WTC11 (cell line): ENCODE measurements at places on chromosomes 13 and 19. TPM values are rescaled to one million over a fixed set of nuclear protein-coding genes. Genes with fewer than 3 reads are reported as not detected.

DNA sequence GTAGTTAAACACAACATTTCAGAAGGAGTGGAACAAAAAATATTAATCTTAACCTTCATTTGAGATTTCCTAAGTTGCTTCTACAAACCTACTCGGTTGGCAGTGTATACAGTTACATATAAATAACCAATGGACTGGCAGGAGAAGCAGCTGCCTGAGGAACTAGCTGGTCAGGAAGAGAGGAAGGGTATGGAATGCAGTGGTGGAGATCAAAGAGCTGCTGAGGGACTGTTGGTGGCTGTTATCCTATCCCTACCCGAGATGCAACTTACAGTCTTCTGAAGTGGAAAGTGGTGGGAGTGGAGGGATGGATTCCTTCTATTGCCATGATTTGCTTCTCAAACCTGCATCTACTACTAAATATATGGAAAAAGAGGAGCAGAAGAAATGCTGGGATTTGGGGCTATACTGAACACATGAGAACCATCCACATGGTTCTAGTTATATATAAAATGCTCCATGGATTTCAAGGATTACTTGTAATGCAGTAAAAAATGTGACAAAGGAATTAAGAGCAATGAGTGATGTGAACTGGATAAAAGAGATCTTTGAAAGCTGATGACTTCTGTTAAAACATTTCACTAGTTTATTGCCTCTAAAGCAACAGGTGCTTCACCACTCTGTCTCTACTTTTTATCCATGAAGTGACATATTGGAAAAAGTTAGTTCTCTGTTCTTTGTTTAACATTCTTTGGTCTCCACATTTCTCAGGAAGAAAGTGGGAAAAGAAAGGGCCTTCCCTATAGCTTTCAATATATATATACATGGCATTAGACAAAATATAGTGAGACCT lies 29.9 kb downstream of the MICU2 start:
- no peak overlapping the region for H3K4me3 ChIP-seq
- no peaks in the 10 kb centered on the region for H3K27me3 ChIP-seq
- peaks cover 27% of the 10 kb centered on the region for H3K4me1 ChIP-seq
- no peak for DNase-seq

The BRME1 gene
- total RNA-seq: 5.0 to 7.2 TPM (median 6.4 TPM) in 3 replicates

DNA sequence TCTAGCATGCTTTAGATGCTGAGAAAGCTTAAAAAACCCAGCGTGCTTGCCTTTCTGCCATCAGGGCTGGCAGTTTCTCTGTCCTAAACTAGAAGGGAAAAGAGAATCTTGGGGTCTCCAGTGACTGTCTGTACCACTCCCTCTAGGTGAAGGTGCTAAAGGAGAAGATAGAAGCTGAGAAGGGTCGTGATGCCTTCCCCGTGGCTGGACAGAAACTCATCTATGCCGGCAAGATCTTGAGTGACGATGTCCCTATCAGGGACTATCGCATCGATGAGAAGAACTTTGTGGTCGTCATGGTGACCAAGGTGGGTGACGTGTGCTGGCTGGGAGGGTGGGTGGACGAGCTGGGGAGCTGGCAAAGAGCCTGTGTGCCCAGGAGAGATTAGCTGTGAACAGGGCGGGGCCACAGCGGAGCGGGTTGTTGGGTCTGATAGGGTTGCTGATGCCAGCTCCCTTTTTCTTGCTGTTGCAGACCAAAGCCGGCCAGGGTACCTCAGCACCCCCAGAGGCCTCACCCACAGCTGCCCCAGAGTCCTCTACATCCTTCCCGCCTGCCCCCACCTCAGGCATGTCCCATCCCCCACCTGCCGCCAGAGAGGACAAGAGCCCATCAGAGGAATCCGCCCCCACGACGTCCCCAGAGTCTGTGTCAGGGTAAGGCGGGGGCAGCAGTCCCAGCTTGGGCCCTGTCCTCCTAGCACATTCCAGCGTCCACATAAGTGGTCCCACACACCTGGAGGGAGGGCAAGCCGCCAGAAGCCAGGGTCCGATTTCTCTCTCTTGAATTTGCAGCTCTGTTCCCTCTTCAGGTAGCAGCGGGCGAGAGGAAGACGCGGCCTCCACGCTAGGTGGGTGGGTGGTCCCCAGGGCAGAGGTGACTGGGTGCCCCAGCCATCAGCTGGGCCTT lies 2.3 kb downstream of the RAD23A start:
- DNase-seq: no peak
- H3K4me3 ChIP-seq: peak overlapping the region; percentile 26
- H3K36me3 ChIP-seq: peaks cover 67% of the 10 kb centered on the region
- H3K4me1 ChIP-seq: peaks cover 19% of the 10 kb centered on the region
- H3K27me3 ChIP-seq: no peaks in the 10 kb centered on the region; the same call in 1 of the 2 replicates

The ICAM4 gene
- 2.0 to 3.7 TPM (median 3.1 TPM) in 3 replicates for total RNA-seq

DNA sequence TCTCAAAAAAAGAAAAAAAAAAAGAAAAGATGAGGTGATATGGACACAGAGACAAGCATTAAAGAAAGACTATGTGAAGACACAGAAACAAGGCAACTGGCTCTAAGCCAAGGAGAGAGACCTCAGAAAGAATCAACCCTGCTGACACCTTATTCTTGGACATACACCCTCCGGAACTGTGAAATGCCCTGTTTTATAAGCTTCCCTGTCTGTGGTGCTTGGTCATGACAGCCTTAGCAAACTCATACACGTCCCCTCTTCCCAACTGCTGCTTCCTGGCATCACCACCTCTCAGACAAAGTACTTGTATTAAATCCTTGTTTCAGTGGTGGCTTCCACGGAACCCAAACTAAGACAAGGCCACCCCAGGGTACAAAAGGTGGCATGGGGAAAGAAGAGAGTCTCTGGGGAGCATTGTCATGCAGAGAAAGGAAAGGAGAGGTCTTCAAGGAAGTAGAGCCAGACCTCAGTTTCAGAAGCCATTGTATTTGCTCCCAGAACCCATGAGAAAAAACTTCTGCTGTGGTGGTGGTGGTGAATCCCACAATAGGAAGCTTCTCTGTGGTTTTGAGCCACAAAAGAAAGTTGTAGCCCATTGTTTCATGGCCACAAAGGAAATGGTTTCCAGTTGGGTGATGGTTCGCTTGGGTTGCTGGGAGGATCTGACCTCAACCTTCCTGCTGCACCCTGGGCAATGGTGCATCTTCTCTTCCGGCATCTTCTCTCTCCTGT lies 16.3 kb upstream of the TSPAN16 start:
- DNase-seq: no peak
- H3K27me3 ChIP-seq: peaks cover 12% of the 10 kb centered on the region
- no peak overlapping the region for H3K4me3 ChIP-seq
- H3K27ac ChIP-seq: no peak overlapping the region

- H3K4me3 ChIP-seq: no peak overlapping the region
- peaks cover 7% of the 10 kb centered on the region for H3K36me3 ChIP-seq
- no peak overlapping the region for H3K27ac ChIP-seq
- no peak for DNase-seq
- peaks cover 15% of the 10 kb centered on the region for H3K27me3 ChIP-seq
- peaks cover 17% of the 10 kb centered on the region for H3K4me1 ChIP-seq
These were observed 194.2 kb upstream of the TSHZ3 start for GRCh38 chr19:31543456-31543855.

DNA sequence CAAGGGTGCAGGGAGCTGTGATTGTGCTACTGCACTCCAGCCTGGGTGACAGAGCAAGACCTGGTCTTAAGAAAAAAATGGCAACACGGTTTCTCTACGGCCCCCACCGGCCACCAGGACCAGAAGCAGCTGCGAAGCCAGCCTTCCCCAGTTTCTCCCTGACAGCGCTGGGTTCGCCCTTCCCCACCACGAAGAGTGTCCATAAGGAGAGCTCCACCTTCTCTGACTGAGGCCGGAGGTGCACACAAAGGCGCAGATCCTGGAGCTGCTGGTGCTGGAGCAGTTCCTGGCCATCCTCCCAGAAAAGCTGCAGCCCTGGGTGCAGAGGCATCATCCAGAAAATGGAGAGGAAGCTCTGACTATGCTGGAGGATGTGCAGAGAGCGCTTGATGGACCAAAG lies 52.2 kb upstream of the ZNF599 start:
- H3K4me1 ChIP-seq: no peaks in the 10 kb centered on the region
- H3K27ac ChIP-seq: no peak overlapping the region
- no peaks in the 10 kb centered on the region for H3K36me3 ChIP-seq
- no peak overlapping the region for H3K4me3 ChIP-seq
- H3K27me3 ChIP-seq: peaks cover 5% of the 10 kb centered on the region; the same call in 1 of the 2 replicates

DNA sequence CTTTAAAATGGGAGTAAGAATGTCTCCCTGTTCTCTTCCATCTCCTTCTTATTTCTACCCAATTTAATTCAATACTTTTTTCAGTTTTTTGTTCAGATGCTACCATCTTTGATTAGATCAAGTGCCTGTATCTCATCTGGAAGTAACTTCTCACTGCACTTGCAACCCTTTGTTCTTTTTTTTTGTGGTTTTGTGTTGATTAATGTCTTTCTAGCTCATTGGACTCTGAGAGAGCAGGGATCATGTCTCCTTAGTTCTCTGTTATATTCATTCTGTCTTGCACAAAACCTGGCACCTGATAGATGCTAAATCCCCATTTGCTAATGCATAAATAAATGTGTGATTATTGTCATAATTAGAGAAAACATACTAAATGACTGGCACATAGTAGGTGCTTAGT lies 834 bp upstream of the ITGBL1 start:
- H3K4me3 ChIP-seq: no peak overlapping the region
- DNase-seq: no peak

DNA sequence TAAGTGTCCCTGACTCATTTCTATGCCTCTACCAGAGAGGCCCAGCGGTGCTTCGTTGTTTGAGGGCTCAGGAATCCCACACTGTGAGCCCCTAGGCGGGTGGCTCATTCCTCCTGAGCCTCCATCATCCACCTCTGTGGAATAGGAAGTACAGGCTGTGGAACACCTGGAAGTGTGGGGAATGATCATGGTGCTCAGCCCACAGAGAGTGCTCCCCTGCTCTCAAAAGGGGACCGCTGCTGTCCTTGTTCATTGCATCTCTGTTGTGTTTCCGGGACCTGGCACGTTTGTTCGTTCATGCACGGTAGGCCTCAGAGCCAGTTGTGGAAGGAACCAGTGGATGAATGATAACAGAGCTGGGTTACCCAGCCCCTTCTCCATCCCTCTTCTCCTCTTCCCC lies 1.2 kb downstream of the ACP7 start:
- H3K4me3 ChIP-seq: peak overlapping the region; percentile 72; the same call in 1 of the 2 replicates
- H3K36me3 ChIP-seq: no peaks in the 10 kb centered on the region
- no peak for DNase-seq
- H3K4me1 ChIP-seq: peaks cover 19% of the 10 kb centered on the region
- H3K27ac ChIP-seq: no peak overlapping the region
- H3K27me3 ChIP-seq: peaks cover 58% of the 10 kb centered on the region

The TNFRSF19 gene
- 0.20 to 0.27 TPM (median 0.23 TPM) in 3 replicates for total RNA-seq

The LILRA1 gene
- not detected in 3 replicates for total RNA-seq

The CD209 gene
- 0.09 to 0.44 TPM in 2 of 3 replicates, not detected in the other for total RNA-seq

The SPRY2 gene
- total RNA-seq: 44.3 to 63.2 TPM (median 47.4 TPM) in 3 replicates

DNA sequence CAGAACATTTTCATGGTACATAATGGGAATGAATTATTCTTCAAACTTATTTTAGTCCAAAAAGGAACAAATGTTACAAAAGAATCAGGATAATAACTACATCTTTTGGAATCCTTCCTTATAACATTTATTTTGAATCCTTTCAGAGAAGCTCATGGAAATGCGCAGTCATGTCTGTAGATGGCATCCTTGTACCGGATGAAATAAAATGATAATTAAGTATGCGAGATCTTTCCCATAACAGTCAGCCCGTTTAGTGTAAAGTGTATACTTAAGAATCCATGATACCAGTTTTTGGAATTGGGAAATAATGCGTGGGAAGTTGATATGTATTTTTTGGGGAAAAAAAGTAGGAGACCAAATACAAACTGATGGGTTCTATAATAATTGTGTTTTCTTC lies 418.8 kb downstream of the GPC5 start:
- H3K27ac ChIP-seq: no peak overlapping the region
- no peaks in the 10 kb centered on the region for H3K27me3 ChIP-seq
- no peak overlapping the region for H3K4me3 ChIP-seq
- H3K4me1 ChIP-seq: peaks cover 25% of the 10 kb centered on the region
- no peaks in the 10 kb centered on the region for H3K36me3 ChIP-seq
